ENCODE measurements at places on chromosomes 2 and 18.

DNA sequence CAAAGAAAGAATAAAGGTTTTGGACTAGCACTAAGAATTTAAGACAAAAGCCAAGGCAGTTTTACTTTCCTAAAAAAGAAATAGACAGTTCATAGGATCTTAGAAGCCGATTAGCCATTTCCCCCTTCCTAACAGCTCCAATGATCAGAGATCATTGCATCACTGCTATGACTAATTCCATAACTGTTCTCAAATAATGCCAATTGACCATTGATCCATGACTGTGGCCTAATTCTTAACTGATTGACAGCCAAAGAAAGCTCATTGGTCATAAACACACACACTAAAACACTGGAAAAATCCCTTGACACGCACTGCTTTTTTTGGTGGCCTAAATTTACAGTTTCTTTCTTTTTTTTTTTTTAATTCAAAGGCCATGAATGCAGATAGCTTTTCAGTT is 345.0 kb upstream of the ACVR2A start:
- no peak for DNase-seq

DNA sequence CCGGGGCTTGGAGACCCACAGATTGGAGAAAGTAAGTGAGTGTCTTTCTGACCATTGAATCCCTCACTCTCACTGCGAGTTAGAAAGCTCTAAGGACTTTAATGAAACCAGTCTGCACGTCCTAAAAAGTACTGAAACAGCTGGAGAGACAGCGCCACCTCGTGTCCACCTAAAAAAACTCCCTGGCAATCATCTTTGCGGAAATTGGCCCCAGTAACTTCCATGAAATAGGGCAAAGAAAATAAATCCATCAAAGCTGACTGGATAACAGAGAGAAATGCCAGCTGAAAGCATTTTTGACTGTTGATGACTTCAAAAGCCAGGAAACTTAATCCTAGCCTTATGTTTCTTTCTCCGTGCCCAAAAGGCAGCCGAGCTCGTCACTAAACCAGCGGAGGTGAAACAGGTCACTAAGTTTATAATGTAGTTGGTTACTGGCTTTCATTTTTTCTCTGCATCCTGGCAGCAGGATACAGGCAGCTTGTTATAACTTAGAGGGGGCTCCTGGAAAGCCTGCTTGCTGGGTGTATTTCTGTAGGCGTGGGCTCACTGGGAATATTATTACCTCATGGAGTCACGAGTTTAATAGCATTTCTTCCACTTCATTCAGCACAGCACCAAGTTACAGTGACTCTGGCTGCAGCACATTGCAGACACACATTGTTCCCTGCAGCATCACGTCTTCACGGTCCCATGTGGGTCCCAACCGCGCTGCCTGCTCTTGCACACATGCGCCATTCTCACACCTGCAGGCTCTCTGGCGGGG is 266.5 kb downstream of the HRH4 start:
- peak; percentile 47 for DNase-seq

GRCh38 chr18:6210349-6211173 is 204.2 kb downstream of the L3MBTL4 start:
- no peak for DNase-seq

- peak; percentile 15 for DNase-seq
Measured at GRCh38 chr2:127623388-127624319, 22.3 kb upstream of the GPR17 start.

DNA sequence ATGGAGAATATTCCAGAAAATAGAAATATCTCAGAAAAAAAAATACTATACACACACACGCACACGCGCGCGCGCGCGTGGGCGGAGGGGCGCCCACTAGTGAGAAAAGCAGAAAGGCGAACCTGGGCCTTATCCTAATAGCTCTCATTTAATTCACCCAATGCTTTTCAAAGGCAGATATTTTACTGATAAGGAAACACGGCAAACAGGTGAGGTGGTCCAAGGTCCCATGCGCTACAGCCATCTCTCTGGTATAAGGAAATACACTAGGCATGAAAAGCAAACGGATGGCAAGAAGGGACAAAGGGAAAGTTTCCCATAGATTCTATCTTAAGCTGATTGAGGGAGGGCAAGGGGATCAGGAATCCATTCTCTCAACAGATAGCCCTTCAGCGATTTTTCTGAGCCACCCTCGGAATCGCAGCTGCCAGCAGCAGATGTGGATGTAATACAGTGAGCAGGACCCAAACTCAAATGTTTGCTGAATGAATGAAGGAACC is 136.7 kb downstream of the TMEM247 start:
- DNase-seq, result no peak

GRCh38 chr18:46220116-46220515 is 115.9 kb downstream of the HAUS1 start:
- peak; percentile 25 for DNase-seq
